Esophagus muscularis mucosa (tissue), 4 donors: ENCODE measurements at places on chromosomes 7 and 10. TPM values are rescaled to one million over a fixed set of nuclear protein-coding genes. Genes with fewer than 3 reads are reported as not detected.
A peak's percentile ranks its signal among the peaks of the same experiment; 100 is the strongest.

Gene HOXA10
- not detected for total RNA-seq

Gene TPK1
- 2.7 TPM for total RNA-seq

Gene TAS2R4
- 1.3 TPM for total RNA-seq

GRCh38 chr7:139297795-139298194 lies 43.3 kb upstream of the FMC1 start:
- DNase-seq, result no peak
- no peaks in the 10 kb centered on the region for H3K27me3 ChIP-seq
- H3K4me3 ChIP-seq, result no peak overlapping the region
- H3K36me3 ChIP-seq, result peaks cover 17% of the 10 kb centered on the region

- no peak for DNase-seq
- no peaks in the 10 kb centered on the region for H3K4me1 ChIP-seq
- H3K4me3 ChIP-seq, result no peak overlapping the region
- no peaks in the 10 kb centered on the region for H3K27me3 ChIP-seq
- H3K36me3 ChIP-seq, result no peaks in the 10 kb centered on the region
Observed at GRCh38 chr7:74216361-74216761, 6.6 kb downstream of the LAT2 start.

- no peak overlapping the region for H3K27ac ChIP-seq
- DNase-seq, result no peak
- H3K4me1 ChIP-seq, result no peaks in the 10 kb centered on the region
- H3K27me3 ChIP-seq, result no peaks in the 10 kb centered on the region
Observed at GRCh38 chr7:17640730-17641377, 299.4 kb downstream of the SNX13 start.

GRCh38 chr7:83161899-83162401 lies 734 bp downstream of the PCLO start:
- H3K27me3 ChIP-seq, result peaks cover 7% of the 10 kb centered on the region
- peak overlapping the region; percentile 75 for H3K27ac ChIP-seq
- no peak for DNase-seq

GRCh38 chr7:127486654-127487053 lies 94.1 kb upstream of the ZNF800 start:
- no peak overlapping the region for H3K4me3 ChIP-seq
- no peaks in the 10 kb centered on the region for H3K4me1 ChIP-seq
- H3K27me3 ChIP-seq, result no peaks in the 10 kb centered on the region
- H3K27ac ChIP-seq, result no peak overlapping the region

GRCh38 chr7:135653340-135654080 lies 8.8 kb upstream of the STMP1 start:
- H3K36me3 ChIP-seq, result peaks cover 11% of the 10 kb centered on the region
- no peaks in the 10 kb centered on the region for H3K4me1 ChIP-seq
- H3K27ac ChIP-seq, result no peak overlapping the region
- H3K27me3 ChIP-seq, result no peaks in the 10 kb centered on the region
- H3K4me3 ChIP-seq, result no peak overlapping the region

GRCh38 chr7:49125246-49125645 lies 200.9 kb downstream of the CDC14C start:
- no peak for DNase-seq
- H3K4me1 ChIP-seq, result no peaks in the 10 kb centered on the region
- no peaks in the 10 kb centered on the region for H3K27me3 ChIP-seq
- H3K4me3 ChIP-seq, result no peak overlapping the region
- H3K36me3 ChIP-seq, result no peaks in the 10 kb centered on the region

GRCh38 chr10:76463111-76463510 lies 1031.7 kb downstream of the LRMDA start:
- H3K27me3 ChIP-seq, result no peaks in the 10 kb centered on the region
- no peak for DNase-seq
- peaks cover 6% of the 10 kb centered on the region for H3K4me1 ChIP-seq
- H3K4me3 ChIP-seq, result no peak overlapping the region

GRCh38 chr10:94013331-94013760 lies 19.6 kb downstream of the PLCE1 start:
- H3K27me3 ChIP-seq, result no peaks in the 10 kb centered on the region
- DNase-seq, result no peak
- H3K27ac ChIP-seq, result no peak overlapping the region
- H3K36me3 ChIP-seq, result no peaks in the 10 kb centered on the region
- no peaks in the 10 kb centered on the region for H3K4me1 ChIP-seq

- H3K27me3 ChIP-seq, result no peaks in the 10 kb centered on the region
- H3K4me3 ChIP-seq, result no peak overlapping the region
- no peak overlapping the region for H3K27ac ChIP-seq
Observed at GRCh38 chr10:98380493-98381339, 34.3 kb downstream of the PYROXD2 start.

GRCh38 chr10:67606572-67606971 lies 89.4 kb downstream of the CTNNA3 start:
- H3K36me3 ChIP-seq, result no peaks in the 10 kb centered on the region
- H3K27me3 ChIP-seq, result no peaks in the 10 kb centered on the region
- no peak for DNase-seq
- H3K27ac ChIP-seq, result peak overlapping the region; percentile 27

GRCh38 chr7:70259502-70259901 lies 661.2 kb downstream of the AUTS2 start:
- H3K4me3 ChIP-seq, result no peak overlapping the region
- no peaks in the 10 kb centered on the region for H3K27me3 ChIP-seq
- H3K4me1 ChIP-seq, result peaks cover 12% of the 10 kb centered on the region
- DNase-seq, result no peak
- H3K36me3 ChIP-seq, result no peaks in the 10 kb centered on the region

GRCh38 chr10:131175891-131176290 lies 135.6 kb downstream of the TCERG1L start:
- DNase-seq, result no peak
- H3K27ac ChIP-seq, result no peak overlapping the region
- H3K4me3 ChIP-seq, result no peak overlapping the region
- no peaks in the 10 kb centered on the region for H3K27me3 ChIP-seq
- H3K4me1 ChIP-seq, result no peaks in the 10 kb centered on the region
